ENCODE measurements at places on chromosomes 3 and 15.

DNA sequence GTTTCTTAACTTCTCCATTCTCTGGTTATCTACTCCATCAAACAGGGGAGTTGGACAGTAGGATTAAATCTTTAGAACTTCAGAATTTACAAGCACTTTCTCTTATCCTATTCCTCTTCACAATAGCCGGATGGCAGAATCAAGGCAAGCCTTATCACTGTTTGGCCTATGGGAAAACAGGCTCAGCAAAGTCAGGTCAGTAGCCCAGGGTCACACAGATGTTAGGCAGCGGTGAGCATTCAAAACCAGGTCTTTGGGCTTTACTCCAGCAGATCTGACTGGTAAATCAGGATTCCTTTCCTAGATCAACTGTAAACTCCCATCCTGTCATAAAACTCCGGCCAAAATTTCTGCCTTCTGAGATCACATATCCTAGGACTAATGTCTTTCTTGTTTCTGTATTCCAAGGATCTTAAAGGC lies 258.4 kb downstream of the OPA1 start:
- no peak for DNase-seq

GRCh38 chr3:20808864-20809263 lies 622.9 kb upstream of the SGO1 start:
- DNase-seq = no peak

DNA sequence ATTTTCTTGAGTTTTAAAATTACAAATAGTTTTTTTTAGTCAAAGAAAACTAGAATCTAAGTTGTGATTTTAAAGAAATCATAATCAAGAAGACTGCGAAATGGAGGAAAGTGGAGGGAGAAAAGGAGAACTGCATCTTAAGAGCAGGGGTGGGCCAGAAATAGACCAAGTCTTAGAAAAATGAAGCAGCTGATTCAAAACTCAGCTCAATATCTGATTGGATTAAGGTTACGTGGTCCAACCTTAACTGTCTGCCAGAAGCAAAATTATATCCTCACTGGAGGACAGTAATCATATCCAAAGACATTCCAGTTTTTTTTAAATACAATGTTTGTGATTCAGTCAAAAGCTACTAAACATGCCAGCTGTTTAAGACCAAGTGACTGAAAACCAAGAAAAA lies 41.4 kb downstream of the CHSY1 start:
- DNase-seq = no peak

DNA sequence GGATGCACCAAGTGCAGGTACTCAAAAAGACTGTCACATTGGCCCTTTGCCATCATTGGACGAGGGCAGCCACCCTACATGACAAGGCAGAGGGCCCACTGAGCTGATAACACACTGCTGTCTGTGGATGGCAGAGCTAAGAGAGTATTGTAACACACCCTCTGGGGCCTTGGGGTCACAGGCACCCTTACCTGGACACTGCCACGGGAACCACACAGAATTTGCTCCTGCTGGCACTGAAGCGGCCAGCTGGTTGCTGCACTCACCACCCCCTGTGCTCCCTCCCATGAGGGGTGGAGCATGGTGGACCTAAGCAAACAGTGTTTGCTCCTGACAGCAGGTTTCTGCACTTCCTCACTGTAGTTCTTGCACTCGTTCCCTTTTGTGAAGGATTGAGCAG lies 208.2 kb upstream of the SGO1 start:
- no peak for DNase-seq

- no peak for DNase-seq
These were observed 19.6 kb downstream of the TIMP4 start for GRCh38 chr3:12139111-12139511.

DNA sequence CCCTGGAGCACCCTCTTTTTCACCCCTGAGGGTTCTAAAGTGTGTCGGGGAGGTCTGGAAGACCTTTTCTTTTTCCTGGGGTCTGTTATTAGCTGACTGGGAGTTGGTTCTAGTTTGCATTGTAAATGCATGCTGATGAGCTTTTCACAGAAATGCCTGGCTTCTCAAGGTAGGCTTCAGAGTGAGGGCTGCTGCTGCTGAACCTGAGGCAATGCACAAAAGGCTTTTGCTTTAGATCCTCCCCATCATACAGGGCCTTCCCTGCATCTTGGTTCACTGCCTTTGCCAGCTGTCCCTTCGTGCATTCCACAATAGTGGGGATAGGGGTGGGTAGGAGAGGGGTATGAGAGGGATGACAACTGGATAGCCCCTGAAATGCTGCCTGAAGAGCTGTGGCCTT lies 46.6 kb downstream of the FAH start:
- DNase-seq = no peak

DNA sequence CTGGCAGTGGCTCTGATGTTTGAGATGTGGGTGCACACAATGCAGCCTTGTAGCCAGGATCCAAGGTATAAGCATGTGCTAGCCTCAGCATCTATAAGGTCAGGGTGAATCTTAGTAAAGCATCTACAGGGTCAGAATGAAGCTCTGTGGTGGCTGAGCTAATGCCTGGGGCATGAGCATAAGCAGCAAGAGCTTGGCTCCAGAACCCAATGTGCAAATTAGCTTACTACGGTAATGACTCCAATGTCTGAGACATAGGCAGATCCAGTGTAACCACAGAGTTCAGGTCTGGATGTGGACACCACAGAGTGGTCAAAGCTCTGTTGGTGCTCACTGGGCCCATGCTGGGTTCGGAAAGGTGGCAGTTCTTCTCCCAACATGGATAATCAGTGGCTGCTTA lies 304.5 kb upstream of the NECTIN3 start:
- no peak for DNase-seq

GRCh38 chr3:186107215-186108105 lies 1.4 kb downstream of the ETV5 start:
- no peak for DNase-seq

DNA sequence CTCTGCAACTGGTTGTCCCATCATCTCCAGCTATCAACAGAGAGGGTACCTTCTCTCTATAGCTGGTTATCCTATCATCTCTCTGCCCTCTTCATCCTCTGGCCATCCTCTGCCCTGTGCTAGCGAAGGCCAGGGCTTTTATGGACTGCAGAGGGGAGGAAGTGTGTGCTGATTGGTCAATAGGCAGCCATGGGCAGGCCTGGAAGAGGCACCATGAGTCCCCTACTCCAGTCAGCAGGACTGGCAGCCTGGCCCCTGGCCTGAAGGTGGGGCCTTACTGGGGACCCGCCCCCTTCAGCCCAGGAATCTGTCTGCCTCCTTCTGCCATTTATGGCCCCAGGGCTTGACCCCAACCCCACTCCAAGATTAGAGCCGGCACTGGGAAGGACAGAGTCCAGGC lies 10.4 kb upstream of the TRIM59 start:
- no peak for DNase-seq

DNA sequence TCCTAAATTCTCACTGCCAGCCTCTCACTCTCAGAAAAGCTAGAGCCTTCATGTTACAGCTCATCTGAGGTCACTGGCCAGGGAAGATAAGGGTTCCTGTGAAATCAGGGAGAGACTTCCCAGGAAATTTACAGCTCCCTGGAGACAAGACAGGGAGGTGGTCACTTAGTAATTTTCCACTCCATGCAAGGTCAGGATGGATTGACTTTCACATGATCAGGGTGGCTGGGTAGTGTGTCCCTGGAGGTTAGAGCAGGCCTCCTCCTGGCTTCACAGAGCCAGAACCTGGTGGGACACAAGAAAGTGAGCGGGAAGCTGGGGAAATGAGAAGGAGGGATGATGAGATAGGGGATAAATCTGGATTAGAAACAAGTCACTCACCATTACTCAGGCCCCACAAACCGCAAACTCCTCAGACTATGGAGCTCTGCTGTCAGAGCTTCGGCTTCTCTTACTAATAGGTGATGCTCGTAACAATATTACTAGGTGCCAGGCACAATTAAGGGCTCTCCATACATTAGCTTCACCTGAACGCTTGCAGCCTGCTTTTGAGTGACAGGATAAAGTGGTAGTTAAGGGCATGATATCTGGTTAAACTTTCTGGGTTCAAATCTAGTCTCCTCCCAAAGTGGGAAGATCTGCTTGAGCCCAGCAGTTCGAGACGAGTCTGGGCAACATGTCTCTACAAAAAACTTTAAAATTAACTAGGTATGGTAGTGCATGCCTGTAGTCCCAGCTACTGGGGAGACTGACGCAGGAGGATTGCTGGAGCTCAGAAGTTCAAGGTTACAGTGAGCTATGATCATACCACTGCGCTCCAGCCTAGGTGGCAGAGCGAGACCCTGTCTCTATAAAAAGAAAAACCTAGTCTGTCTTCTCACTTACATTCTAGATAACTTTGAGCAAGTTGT lies 24.9 kb downstream of the DUOX2 start:
- DNase-seq = no peak

GRCh38 chr15:86115145-86115801 lies 35.6 kb downstream of the AGBL1 start:
- no peak for DNase-seq

DNA sequence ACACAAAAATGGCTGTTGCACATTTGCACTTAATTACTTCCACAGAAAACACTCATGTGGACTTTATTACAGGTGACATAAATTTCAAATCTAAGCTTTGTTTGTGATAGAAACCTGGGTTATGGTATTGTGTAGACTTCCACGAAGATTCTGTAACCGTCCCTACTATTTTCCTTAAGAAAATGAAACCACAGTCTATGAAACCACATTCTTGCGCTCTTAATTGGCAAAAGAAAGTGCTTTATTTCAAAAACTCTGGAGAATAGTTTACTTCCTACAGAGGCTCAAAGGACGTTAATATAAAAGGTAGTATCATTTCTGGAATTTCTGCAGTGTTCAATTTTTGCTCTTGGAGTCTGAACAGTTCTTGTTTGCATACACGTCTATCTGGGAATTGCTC lies 123.4 kb downstream of the TIGIT start:
- no peak for DNase-seq

DNA sequence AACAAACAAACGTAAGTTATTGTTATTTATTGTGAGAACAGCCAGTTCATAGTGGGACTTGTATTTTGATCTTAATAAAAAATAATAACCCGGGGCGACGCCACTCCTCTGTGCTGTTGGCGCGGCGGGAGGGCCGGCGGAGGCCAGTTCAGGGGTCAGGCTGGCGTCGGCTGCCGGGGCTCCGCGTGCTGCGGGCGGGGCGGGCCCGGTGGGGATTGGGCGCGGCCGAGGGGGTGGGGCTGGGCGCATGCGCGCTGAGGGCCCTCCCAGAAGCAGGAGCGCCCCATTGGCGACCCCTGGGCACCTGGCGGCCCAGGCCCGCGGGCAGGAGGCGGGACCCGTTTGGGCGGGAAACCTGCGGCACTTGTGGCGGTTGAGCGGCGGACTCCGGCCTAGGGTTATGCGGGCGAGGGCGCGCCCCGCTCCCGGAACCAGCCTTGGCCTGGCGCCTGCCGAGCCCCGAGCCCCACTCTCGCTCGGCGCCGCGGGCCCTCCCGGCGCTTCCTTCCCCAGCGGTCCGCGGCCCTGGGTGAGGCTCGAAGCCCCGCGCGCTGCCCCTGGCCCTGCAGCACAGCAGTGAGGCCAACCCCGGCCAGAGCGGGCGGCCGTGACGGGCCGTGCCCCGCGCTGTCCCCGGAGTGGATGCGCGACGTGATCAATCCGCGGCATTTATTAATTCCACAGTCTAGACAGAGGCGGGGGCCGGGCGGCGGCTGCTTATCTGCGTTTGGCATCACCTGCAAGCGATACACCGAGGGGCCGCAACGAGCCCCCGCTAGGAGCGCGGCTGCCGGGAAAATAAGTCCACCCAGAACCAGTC lies 6.0 kb downstream of the ISL2 start:
- DNase-seq = no peak

- DNase-seq = no peak
These were observed 108.8 kb upstream of the ATP2B2 start for GRCh38 chr3:10614168-10614567.

DNA sequence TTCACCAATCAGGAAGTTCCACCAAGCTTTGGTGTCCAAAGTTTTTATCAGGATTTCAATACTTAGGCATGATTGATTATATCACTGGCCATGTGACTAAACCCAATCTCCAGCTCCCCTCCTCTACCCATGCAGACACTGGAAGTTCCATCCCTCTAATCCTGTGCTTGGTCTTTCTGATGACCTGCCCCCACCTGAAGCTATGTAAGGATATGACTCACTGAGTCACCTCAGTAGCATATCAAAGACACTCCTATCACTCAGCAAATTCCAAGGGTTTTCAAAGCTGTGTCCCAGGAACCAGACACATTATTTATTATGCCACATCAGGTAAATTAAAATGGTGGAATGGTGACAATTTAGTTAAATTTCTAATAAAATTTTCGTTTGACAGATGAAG lies 158.9 kb downstream of the TAFA4 start:
- DNase-seq = no peak

GRCh38 chr3:37132334-37132733 lies 42.0 kb downstream of the LRRFIP2 start:
- no peak for DNase-seq

- no peak for DNase-seq
These were observed 112.1 kb downstream of the SLCO3A1 start for GRCh38 chr15:91965501-91966193.

GRCh38 chr3:6282918-6283317 lies 578.0 kb upstream of the GRM7 start:
- DNase-seq = no peak

GRCh38 chr3:59775761-59776325 lies 726.0 kb upstream of the CFAP20DC start:
- no peak for DNase-seq

- peak; percentile 10 for DNase-seq
These were observed 660 bp downstream of the ZNF106 start for GRCh38 chr15:42490291-42490670.

DNA sequence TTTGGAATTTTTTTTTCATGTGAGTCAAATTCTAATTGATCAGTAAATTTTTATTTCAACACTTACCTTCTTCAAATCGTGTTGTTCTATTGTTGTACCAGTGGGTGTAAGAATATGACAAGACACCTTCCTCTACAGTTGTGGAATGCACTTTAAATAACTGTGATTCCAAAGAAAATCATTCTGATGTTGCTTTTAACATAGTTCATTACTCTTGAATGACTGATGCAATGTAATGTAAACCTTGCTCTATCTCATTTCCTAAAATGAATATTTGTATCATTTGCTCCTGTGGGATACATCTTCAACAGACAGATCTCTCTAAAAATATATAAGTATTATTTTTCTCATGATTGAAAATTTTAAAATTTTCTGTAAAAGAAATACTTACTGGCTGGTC lies 313.4 kb downstream of the RBMS3 start:
- no peak for DNase-seq
